ENCODE measurements at places on chromosomes 5 and 9.
A peak's percentile ranks its signal among the peaks of the same experiment; 100 is the strongest.

DNA sequence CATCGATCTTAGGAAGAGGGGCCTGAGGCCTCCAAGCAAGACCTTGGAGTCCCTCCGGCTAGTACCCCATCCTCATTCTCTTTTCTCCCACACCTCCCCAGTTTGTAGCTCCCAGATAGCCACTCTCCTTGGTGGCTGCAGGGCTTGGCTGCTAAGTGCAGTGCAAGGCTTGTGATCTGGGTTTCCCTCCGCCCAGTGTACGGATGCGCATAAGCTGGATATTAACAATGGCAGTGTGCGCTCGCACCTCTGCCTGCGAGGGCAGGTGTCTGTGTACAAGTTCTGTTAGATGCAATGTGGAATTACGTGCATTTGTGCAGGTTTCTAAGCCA is 71.0 kb upstream of the TBCA start:
- H3K36me3 ChIP-seq, result no peaks in the 10 kb centered on the region
- H3K27me3 ChIP-seq, result no peaks in the 10 kb centered on the region
- no peak overlapping the region for H3K27ac ChIP-seq
- H3K4me3 ChIP-seq, result no peak overlapping the region

DNA sequence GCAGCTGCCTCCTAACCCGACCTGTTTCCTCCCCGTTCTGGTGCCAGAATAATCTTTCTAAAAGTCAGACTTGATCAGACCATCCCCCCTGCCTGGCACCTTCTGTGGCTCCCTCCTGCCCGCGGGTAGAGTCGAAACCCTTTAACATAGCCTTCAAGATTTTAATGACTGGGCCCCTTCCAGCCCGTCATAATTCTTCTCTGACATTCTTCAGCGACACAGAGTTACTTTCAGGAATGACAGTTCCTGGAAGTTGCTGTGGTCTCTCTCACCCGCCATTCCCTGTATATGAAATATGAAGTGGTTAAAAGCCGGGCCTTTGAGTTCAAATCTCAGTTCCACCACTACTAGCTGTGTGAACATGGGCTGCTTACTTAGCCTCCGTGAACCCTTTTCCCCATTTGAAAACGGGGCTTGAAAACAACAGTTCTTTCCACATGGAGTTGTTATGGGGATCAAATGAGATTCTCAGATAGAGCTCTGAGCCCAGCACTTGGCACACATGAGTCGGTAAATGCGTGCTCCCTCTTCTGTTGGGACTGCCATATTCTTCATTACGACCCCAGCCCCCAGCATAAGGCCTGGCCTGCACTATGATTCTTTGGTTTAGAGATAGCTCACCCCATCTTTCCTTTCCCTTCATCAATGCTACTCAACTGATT is 737 bp downstream of the NANS start:
- H3K27me3 ChIP-seq, result no peaks in the 10 kb centered on the region
- peak overlapping the region; percentile 95 for H3K27ac ChIP-seq
- peak overlapping the region; percentile 71 for H3K4me3 ChIP-seq
- peaks cover 32% of the 10 kb centered on the region for H3K4me1 ChIP-seq
- peaks cover 1% of the 10 kb centered on the region for H3K36me3 ChIP-seq

DNA sequence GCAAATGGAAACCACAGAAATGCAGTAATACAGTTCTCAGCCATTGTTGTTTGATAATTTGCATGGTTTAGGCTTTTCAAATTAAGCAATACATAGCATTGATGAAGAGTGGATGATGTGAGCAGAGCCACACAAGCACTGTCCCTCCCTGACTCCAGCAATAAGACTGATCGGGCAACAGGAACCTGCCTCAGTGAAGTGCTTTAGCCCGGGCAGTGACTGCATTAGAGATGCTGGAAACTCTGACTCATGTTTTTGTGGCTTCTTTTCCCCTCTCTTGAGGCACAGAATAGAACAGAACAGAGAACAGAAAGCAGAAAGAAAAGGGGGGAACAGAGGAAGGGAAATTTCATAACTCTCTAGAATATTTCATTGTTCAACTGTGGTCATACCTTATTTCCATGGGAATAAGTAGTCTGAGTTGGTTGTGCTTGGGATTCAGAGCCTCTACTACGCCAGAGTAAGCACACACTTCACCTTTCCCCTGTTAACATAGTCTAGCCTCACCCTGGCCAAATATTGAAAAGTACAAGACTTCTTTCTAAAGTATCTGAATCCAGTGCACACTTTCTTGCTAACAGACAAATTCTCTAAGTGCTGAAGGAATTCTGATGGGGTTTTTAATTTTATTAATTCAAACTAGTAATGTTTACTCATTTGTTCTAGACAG is 164.8 kb upstream of the VCAN start:
- peak; percentile 11 for DNase-seq
- H3K36me3 ChIP-seq, result no peaks in the 10 kb centered on the region
- H3K4me3 ChIP-seq, result no peak overlapping the region
- H3K4me1 ChIP-seq, result no peaks in the 10 kb centered on the region

DNA sequence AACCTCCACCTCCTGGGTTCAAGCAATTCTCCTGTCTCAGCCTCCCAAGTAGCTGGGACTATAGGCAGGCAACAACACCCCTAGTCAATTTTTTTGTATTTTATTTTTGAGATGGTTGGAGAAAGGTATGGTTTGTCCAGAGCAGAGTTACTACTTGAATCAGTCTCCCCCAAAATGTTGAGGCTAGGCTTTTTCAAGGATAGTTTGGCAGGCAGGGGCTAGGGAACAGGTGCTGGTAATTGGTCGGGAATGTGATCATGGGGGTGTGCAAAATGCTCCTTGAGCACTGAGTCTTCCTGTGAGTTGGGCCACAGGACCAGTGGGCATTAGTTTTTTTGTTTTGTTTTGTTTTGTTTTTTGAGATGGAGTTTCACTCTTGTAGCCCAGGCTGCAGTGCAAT is 28.3 kb upstream of the PRRC2B start:
- H3K36me3 ChIP-seq, result no peaks in the 10 kb centered on the region
- no peak overlapping the region for H3K27ac ChIP-seq
- H3K27me3 ChIP-seq, result no peaks in the 10 kb centered on the region
- peaks cover 14% of the 10 kb centered on the region for H3K4me1 ChIP-seq
- no peak overlapping the region for H3K4me3 ChIP-seq

- DNase-seq, result no peak
- H3K4me3 ChIP-seq, result no peak overlapping the region
- no peaks in the 10 kb centered on the region for H3K36me3 ChIP-seq
- no peaks in the 10 kb centered on the region for H3K4me1 ChIP-seq
- H3K27me3 ChIP-seq, result no peaks in the 10 kb centered on the region
These were observed 363.5 kb downstream of the NDUFS4 start for GRCh38 chr5:53923961-53924360.

DNA sequence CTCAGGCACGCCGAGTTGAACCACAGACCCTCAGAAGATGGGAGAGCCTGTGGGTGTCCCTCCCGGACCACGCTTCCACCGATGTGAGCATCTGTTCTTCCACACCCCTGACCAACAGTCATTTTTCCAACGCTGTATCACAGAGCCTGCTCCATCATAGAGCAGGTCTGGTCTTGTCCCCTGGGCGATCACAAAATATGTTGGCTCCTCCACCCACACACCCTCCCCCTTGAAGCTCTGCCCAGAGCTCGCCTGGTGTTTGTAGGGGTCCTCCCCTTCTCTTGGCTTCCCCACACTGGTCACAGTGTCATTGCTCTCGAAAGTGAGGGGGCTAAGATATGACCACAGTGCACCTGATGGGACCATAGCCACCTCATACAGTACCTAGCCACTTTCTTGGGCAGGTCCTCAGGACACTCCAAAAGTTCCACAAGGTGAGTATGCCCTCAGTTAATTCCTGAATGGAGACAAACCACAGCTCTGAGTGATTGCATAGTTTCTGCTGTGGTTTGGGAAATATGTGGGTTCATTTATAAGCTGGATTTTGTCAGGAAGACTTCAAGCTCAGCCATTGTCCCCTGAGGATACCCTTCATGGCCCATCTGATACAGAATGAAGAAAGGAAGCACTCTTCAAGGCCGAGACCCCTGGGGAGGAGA is 3.5 kb upstream of the ZNF618 start:
- DNase-seq, result no peak
- no peaks in the 10 kb centered on the region for H3K4me1 ChIP-seq
- no peak overlapping the region for H3K4me3 ChIP-seq
- H3K27ac ChIP-seq, result no peak overlapping the region
- no peaks in the 10 kb centered on the region for H3K27me3 ChIP-seq

DNA sequence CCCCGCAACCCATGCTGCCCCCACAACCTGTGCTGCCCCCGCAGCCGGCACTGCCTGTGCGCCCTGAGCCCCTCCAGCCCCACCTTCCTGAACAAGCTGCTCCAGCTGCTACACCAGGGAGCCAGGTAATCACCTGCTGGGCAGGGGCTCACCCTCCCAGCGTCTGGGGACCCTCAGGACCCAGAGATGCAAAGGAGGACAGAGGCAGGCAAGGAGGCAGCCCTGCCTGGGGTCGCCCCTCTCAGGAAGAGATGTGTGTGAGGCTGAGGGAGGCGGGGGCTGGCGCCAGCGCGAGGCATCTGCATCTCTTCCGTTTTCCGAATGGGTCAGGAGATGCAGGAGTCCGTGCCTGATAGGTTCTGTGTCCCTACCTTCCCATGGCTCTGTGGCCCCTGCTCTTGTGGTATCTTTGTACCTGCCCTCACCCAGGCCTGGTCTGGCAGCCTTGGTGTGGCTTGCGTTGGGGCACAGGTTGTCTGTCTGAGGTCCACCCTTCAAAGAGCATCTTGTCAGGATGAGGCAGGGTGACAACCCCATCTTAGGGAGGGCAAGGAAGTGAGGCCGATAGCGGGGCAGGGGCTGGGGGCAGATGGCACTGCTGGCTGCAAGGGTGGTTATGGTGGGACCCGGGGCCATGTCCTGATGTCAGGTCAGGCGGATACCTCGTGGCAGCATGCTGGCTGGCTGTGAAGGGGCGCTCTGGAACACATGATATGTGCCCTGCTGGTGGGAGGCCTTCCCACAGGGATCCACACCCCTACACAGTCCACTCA is 75.7 kb downstream of the WNK2 start:
- peak; percentile 8 for DNase-seq
- no peak overlapping the region for H3K4me3 ChIP-seq
- no peak overlapping the region for H3K27ac ChIP-seq
- H3K27me3 ChIP-seq, result no peaks in the 10 kb centered on the region
- peaks cover 25% of the 10 kb centered on the region for H3K4me1 ChIP-seq

GRCh38 chr5:22889720-22890119 is 36.6 kb upstream of the CDH12 start:
- H3K27ac ChIP-seq, result no peak overlapping the region
- H3K4me3 ChIP-seq, result no peak overlapping the region
- no peaks in the 10 kb centered on the region for H3K4me1 ChIP-seq
- H3K36me3 ChIP-seq, result no peaks in the 10 kb centered on the region
- no peak for DNase-seq

- DNase-seq, result no peak
- H3K27me3 ChIP-seq, result no peaks in the 10 kb centered on the region
- no peaks in the 10 kb centered on the region for H3K36me3 ChIP-seq
- H3K4me1 ChIP-seq, result peaks cover 26% of the 10 kb centered on the region
- H3K4me3 ChIP-seq, result no peak overlapping the region
- H3K27ac ChIP-seq, result no peak overlapping the region
These were observed 60.4 kb downstream of the NR3C1 start for GRCh38 chr5:143343042-143343441.

- H3K4me3 ChIP-seq, result no peak overlapping the region
- no peak for DNase-seq
- no peaks in the 10 kb centered on the region for H3K27me3 ChIP-seq
- no peaks in the 10 kb centered on the region for H3K36me3 ChIP-seq
- no peaks in the 10 kb centered on the region for H3K4me1 ChIP-seq
- H3K27ac ChIP-seq, result no peak overlapping the region
These were observed 208.2 kb downstream of the AGTPBP1 start for GRCh38 chr9:85533538-85533937.
